Dermis blood vessel endothelial cell (primary cell): ENCODE measurements at places on chromosomes 11 and 22. TPM values are rescaled to one million over a fixed set of nuclear protein-coding genes. Genes with fewer than 3 reads are reported as not detected.

The DGAT2 gene
- total RNA-seq = 0.68 and 2.1 TPM in 2 replicates

The IGSF22 gene
- 0.19 TPM in 1 of 2 replicates, not detected in the other for total RNA-seq

The ARRB1 gene
- total RNA-seq = 223 and 280 TPM in 2 replicates

The FAM111B gene
- 20.6 and 37.6 TPM in 2 replicates for total RNA-seq

The ABCC8 gene
- total RNA-seq = not detected in 2 replicates

The B4GALNT4 gene
- total RNA-seq = 0.42 and 5.6 TPM in 2 replicates

The CNTF gene
- 1.7 and 2.8 TPM in 2 replicates for total RNA-seq

The HOATZ gene
- not detected in 2 replicates for total RNA-seq

The OR51E2 gene
- total RNA-seq = not detected in 2 replicates

The NLRP10 gene
- under 0.01 TPM in 1 of 2 replicates, not detected in the other for total RNA-seq

The ZBTB16 gene
- 23.1 and 34.7 TPM in 2 replicates for total RNA-seq

The GLYAT gene
- under 0.01 TPM in 1 of 2 replicates, not detected in the other for total RNA-seq

The TUG1 gene
- 45.8 and 66.9 TPM in 2 replicates for total RNA-seq

The OR10D3 gene
- not detected in 2 replicates for total RNA-seq

The GUCY1A2 gene
- total RNA-seq = under 0.01 and 0.17 TPM in 2 replicates

The GPHA2 gene
- not detected in 2 replicates for total RNA-seq

The GPR83 gene
- total RNA-seq = not detected in 2 replicates

The CD3G gene
- total RNA-seq = not detected in 2 replicates

The XKR3 gene
- total RNA-seq = not detected in 2 replicates

The APOBEC3A gene
- total RNA-seq = not detected in 2 replicates

The ART1 gene
- total RNA-seq = not detected in 2 replicates

The C11orf52 gene
- 0.17 and 0.47 TPM in 2 replicates for total RNA-seq

The PGA3 gene
- total RNA-seq = not detected in 2 replicates

The THAP12 gene
- total RNA-seq = 48.8 and 49.0 TPM in 2 replicates

The PANX3 gene
- total RNA-seq = not detected in 2 replicates
